Activated T-helper 1 cell treated with anti-CD3 and anti-CD28 coated beads, Interleukin-12 subunit alpha, Interleukin-12 subunit beta, Interleukin-2, Interleukin-4 antibody, amounts not matched to agents 30 ng/mL and 10 ng/mL and 1 ng/mL, durations not matched to agents 14 hours and 24 hours and 36 hours (primary cell): ENCODE measurements at places on chromosomes 3 and 15.

DNA sequence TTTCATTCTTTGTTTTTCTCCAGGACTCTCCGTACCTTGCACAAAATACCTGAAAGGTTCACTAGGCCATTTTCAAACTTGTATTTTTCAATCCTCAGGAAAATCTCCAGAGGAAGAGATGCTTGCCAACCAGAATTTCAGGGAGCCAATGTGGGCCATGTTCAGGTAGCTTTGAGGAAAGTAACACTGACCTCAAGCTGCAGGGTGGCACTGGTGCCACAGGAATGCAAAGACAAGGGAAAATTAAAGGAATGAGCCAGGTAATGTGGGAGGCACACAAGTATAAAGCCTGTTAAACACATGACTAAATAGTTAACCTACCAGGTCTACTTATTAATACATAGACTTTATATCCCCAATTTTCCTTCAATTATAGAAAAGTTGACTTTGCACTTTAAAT, 51.9 kb upstream of the GAP43 start:
- DNase-seq = no peak

DNA sequence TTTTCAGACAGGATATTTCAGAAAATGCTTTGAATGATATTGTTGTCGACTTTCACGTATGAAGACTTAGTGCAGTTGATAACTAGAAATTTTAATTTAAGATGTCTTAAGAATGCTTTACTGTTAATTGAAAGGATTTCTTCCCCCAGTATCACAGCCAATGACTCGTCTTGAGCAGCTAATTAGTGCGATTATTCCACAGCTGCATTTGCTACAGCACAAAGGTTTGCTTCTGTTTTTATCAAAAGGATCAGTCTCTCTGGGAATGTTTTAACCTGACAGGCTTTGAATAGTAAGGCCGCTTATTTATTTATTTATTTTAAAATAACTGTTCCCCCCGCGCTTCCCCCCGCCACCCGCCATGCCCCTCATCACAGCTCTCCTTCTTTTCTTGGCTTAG, 123.5 kb upstream of the SAMMSON start:
- DNase-seq = no peak

- DNase-seq = no peak
These were observed 162.1 kb downstream of the FOXP1 start for GRCh38 chr3:71421475-71421819.

DNA sequence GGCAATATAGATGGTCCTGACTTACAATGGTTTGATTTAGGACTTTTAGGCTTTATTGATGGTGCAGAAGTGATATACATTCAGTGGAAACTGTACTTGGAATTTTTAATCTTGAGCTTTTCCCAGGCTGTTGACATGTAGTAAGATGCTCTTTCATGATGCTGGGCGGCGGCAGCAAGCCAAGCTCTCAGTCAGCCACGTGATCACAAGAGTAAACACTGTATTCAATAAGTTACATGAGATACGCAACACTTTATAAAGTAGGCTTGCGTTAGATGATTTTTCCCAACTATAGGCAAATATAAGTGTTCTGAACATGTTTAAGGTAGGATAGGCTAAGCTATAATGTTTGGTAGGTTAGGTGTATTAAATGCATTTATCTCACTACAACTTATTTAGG, 17.9 kb downstream of the PARP9 start:
- DNase-seq = no peak

- DNase-seq = no peak
These were observed 76.9 kb upstream of the DNAJC19 start for GRCh38 chr3:181066143-181067087.

DNA sequence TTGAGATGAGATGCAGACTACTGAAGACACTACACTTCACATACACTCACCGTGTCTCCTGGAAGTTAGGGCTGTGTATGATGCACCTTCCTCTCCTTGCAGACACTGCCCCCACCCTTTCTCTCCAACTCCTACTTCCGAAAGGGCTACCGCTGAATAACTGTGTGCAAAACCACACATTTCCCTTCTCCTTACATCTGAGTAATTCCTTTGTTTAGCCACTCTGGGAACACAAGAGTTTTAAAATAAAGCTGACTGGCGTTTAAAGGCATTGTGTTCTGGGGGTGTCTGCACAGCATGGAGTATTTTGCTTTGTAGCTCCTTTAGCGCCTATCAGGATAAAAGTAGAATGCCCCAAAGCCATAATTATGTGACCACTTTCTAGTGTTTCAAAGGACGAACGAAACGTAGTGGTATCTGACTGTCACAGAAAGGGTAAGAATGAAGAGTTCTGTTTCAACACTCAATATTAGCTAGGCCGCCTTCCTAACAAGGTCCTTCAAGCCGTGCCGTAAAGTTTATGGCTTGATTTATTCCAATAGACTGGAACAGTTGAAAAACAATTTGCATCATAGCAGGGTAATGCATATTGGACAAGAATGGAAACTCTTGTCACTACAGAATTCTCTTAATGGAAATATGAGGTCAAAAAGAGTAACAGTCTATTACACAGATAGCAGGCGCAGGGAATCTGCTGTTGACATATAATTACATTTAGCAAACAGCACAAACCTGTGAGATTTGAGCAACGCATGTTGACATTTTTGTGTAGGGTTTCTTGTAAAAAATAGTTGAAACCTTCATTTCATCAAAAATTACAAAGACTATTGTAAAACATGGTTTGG, 619.9 kb downstream of the FOXP1 start:
- DNase-seq = no peak

DNA sequence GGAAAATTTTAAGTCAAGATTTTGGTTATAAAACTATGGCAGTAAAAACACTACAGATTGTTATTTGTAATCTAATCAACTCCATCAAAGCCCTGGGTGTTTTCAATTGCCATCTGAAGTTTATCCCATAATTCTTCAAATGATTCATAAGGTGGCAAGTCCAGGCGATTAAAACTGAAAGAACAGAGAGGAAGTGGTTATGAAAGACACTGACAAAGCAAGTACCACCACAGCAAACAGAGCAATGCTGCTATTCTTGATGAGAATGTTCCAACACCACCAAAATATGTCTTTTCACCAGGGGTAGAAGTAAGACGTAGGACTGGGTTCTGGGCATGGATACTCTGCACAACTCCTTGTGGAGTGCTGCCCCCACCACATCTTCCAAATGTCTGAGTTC, 86.9 kb upstream of the PRTG start:
- no peak for DNase-seq

- DNase-seq = no peak
These were observed 106.3 kb upstream of the PRICKLE2 start for GRCh38 chr3:64331605-64332004.

DNA sequence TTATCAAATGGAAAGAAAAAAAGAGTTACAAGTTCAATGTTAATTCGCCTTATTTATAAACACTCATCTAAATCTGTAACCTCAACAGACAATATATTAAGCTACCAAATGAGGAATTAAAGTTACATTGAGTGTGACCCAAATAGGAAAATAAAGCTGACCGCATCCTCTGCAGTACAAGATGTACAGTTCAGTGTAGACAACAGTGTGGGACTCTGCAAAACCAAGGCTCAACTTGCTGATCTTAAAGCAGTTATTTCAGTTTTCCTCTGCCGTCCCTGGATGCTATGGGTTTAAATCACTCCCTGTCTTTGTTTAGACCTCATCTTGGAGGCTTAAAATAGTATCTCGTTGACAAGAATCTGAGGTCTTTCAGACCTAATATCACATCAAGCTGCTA, 458.8 kb downstream of the MECOM start:
- no peak for DNase-seq

DNA sequence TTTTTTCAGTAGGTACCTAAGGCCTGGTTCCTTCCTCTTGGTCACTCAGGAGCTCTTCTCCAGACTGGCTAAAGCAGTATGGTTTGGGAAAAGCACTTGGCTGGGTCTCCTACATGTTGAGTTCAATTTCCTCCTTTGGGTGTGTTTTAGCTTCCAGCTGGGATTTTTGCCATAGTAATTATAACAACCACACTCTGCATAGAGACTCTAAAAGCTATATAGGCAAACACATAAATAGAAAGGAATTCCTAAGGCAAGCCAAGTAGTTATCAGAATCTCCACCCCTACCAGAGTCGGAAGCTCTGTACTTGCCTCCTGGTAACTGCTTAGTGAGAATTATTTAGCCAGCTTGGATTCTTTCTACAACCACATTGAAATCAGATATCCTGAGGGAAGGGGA, 48.6 kb downstream of the FOXL2 start:
- DNase-seq = no peak

DNA sequence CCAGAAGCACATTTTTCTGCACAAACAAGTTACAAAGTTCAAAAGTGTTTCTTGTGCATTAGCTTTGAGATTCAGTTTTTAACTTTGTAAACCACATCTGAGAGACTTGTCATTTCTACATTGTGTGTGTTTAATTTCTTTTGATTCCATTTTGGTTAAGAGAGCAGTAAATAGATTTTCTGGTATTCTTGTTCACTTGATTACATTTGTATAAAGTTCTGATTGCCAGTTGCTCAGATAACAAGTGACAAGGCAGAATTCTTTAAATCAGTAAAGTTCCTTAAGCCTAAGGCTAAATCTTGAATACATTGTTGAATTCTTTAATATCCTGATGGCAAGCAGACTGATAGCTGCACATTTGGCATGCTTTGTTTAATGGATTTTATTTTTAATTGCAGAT, 3.1 kb upstream of the FBXO22 start:
- DNase-seq = no peak

GRCh38 chr3:147299656-147300055, 106.7 kb downstream of the ZIC4 start:
- DNase-seq = no peak

- no peak for DNase-seq
These were observed 60.4 kb upstream of the SLITRK3 start for GRCh38 chr3:165256554-165257065.

- DNase-seq = no peak
These were observed 161.0 kb upstream of the SLC24A5 start for GRCh38 chr15:47959617-47960413.

DNA sequence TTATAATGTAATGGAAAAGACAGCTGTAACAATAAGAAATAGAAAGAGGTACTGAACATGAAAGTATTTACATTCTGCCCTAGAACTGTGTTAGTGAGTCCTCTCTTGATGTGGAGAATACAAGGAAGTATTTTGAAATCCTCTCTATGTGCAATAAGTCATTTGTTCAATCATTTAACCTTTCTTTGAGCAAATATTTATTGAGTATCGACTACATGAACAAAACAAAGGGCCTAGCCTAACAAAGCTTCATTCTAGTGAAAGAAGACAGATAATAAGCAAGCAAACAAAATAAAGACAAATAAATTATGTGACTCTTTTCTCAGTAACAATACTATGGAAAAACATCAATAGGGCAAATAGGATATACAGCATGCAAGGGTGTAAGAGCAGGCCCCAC, 354.9 kb upstream of the ATP11B start:
- DNase-seq = no peak

- DNase-seq = no peak
These were observed 116.5 kb downstream of the THSD4 start for GRCh38 chr15:71231758-71232157.

DNA sequence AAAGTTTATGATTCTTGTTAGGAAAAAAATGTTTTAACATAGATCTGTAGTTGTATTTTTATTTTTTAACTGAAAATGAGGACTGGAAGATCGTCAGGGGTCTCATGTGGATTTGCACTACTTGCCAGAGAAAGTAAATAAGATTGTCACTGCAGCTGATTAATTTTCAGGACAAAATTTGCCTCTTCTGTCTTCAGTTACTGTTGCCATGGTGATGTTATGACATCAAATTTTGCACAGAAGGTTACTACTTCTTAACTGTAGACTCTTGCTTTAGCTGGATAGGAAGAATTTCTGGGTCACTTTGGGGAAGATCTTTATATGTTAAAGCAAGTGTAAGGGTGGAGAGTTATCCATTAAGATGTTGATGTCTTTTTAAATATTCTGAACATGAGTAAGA, 82.2 kb upstream of the WDR72 start:
- DNase-seq = no peak

- DNase-seq = no peak
These were observed 1.6 kb downstream of the BBX start for GRCh38 chr3:107524326-107524840.

GRCh38 chr3:170869239-170869590, 780 bp downstream of the RPL22L1 start:
- no peak for DNase-seq

DNA sequence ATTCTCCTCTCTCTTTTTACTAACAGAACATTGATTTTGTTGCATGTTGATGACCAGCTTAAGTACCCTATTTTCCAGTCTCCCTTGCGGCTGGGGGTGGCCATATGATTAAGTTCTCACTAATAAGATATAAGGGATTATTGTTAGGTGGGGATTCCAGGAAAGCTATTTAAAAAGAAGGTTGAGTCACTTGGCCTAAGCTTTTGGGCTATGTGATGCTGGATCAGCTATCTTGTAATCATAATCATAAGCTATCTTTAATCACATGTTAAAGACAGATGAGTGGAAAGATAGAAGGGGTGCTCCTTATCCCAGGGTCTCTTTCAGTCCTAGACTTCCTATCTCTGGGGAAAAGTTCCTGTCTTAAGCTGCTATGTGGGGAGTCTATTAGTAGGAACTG, 59.9 kb downstream of the CGNL1 start:
- no peak for DNase-seq

DNA sequence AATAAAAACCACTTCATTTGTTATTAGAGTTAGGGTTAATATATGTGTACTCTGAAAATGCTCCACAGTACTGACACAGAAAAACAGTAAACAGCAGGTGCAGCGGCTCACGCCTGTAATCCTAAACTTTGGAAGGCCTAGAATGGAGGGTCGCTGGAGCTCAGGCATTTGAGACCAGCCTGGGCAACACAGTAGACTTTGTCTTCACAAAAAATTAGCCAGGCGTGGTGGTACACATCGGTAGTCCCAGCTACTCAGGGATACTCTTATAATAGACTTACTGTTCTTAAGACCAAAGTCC, 40.3 kb downstream of the UACA start:
- DNase-seq = no peak

DNA sequence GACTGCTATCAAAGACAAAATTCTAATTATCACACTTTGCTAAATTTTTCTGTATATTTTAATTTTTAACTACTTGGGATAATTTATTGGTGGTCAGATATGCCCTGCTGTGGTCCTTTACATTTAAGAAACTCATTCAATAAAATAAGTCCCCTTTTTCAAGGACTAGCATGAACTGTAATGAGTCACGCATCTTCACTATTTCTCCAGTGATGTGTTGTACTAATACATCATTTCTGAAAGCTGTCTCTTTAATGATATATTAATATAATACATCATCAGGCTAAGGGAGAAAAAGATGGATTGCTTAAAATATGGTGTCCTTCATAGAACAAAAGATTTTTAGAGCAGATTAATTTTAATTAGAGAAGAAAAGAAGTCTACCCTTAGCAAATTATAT, 901.4 kb downstream of the DIPK2A start:
- DNase-seq = no peak

GRCh38 chr3:46889381-46890110, 12.0 kb downstream of the PTH1R start:
- DNase-seq = no peak

DNA sequence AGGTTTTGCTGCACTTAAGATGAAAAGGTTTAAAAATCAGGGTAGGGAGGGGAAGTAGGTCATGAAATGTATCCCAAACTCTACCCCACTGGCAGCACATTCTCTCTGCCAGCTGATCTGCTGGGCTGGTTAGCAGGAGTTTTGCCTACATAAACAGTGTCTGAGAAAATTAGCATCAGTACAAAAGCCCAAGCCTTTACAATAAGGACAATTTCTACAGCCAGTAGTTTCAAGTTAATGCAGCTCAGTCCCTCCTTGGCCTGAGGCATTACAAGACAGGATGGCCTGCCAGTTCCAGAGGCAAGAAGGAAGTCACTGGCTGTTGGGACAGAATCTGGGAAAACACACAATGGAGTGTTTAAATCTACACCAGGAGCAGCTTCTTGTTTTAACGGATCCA, 32.8 kb downstream of the NCEH1 start:
- no peak for DNase-seq

GRCh38 chr3:184234224-184234623, 4.8 kb downstream of the VWA5B2 start:
- DNase-seq = no peak
